CD4-positive, alpha-beta T cell treated with Interleukin-21 for 1 hour (primary cell): ENCODE measurements at places on chromosomes 12 and 14.

DNA sequence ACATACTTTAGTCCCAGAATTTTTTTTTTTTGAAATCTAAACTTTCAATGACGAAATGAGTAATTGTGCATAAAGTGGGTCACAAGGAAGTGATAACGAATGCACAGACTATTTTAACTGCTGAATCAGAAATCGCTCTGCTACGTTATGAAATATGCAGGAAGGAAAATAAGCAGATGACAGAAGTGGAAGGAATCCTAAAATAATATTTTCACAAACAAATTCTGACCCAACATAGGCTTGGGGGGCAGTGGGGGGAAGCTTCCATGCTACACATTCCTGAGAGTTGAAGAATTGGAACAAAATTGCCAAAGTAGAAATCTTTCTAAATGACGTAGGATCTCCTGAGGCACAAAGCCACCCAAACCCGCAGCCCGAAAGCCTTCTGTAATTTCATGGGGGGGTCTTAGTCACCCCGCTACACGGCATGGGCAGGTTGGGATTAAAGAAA, 89.6 kb downstream of the ARF6 start:
- peak; percentile 46 for DNase-seq

DNA sequence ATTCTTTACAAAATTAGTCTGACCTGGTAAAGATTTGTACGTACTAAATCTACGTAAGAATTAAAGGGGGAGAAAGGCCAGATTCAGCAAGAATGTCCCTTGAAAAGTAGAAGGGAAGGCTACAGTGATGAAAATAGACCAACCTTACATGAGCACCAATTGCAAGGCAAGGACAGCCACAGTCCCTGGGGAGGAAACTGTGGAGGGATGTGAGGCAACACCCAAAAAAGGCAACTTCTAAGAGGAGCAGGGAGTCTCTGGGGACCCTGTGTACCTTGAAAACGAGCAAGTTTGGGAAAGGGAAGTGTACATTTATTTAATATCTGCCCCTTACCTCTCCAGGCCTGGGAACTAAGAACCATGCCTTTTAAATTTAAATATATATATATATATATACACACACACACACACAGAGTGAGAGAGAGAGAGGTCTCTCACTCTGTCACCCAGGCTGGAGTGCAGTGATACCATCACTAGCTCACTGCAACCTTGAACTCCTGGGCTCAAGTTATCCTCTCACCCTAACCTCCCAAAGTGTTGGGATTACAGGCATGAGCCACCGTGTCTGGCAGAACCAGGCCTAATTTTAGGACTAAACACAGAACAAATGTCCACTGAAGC, 56.4 kb downstream of the TMCC3 start:
- DNase-seq, result no peak

- no peak for DNase-seq
Measured at GRCh38 chr14:102696856-102697495, 80.3 kb upstream of the TRAF3 start.

DNA sequence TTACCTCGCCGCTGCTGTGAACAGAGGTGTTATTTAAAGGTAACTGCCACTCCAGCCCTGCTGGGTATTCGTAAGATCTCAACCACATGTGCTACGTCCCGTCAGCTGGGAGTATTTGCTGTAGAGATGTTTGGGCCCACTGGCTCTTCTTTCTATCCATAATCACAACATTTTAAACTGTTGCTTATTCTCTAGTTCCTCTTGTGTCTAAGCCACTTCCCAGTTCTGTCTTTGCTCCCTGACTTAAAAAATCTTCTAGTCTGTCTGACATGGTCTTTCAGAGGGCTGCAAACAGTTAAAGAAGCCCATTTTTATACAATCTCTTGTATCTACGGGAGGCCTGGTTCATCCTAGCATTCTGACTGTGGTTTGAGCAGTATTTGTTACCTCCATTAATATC, 33.2 kb upstream of the HELB start:
- DNase-seq, result no peak

DNA sequence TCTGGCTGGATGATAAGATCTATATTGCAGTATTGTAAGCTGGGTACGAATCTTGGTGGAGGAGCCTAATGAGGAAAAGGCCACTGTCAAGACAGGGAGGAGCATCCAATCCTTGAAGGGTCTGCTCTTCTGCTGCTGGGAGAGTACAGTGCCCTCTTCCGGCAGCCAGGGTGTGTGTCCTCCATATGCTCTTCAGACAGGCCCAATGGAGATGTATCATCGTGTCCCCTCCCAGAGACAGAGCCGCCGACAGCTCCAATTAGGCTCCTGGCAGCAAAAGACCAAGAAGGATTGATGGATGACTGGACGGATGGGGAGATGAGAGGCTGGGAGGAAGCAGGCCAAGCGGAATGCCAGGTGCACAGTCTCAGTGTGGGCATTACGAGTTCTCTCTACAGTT, 51.6 kb upstream of the PIWIL1 start:
- DNase-seq, result no peak

DNA sequence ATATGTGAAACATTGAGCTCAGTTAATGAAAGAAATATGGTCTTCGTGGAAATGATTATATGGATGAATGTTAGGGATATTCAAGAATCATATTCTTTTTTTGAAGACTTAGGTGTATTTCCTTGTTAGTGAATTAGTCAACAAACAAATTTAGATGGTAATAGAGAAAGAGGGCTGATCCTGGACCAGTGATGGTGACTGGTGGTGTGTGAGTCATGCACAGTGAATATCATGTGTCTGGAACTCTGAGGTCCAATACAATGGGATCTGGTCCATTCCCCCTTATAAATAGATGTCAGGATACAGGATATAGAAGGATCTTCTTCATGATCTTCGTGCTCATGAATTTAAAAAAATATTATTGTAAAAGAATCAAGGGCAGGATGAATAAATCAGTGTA, 64.4 kb upstream of the RTL1 start:
- no peak for DNase-seq

DNA sequence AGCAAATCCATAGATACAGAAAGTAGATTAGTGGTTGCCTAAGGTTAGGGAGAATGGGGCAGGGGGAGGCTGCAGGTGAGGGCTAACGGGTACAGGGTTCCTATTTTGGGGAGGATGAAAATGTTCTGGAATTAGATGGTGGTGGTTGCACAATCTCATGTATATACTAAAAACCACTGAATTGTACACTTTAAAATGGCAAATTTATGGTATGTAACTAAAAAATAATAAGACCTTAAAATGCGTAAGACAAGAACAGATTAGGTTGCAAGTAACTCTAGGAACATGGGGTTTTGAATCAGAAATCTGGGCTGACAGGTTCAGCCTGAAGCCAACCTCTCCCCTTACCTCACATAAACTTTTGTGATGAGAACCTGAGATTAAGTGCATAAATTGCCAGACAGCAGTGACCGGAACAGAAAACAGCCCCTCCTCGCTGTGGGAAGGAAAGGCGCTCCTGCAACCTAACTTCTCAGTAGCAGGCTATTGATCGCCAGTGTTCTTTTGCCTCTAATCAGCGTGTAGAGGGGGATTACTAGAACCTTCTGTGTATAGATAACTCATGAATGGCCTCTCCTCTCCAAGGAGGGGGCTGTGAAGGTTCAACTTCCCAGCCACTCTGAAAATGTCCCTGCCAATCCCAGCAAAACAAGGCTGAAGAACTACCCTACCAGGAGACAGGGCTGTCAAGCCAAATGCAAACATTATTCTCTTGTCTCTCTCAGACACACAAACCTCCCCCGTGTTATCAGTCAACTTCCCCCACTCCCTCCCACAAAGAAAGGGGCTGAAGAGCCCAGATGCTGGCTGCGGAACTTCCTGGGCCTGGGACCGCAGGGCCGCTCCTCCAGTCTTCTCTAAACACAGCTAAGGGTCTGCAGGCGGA, 1.9 kb downstream of the SSH1 start:
- DNase-seq, result no peak

GRCh38 chr12:18479256-18479655, 217.9 kb downstream of the PIK3C2G start:
- DNase-seq, result no peak

- no peak for DNase-seq
Measured at GRCh38 chr12:45988264-45988663, 2.1 kb downstream of the SCAF11 start.

DNA sequence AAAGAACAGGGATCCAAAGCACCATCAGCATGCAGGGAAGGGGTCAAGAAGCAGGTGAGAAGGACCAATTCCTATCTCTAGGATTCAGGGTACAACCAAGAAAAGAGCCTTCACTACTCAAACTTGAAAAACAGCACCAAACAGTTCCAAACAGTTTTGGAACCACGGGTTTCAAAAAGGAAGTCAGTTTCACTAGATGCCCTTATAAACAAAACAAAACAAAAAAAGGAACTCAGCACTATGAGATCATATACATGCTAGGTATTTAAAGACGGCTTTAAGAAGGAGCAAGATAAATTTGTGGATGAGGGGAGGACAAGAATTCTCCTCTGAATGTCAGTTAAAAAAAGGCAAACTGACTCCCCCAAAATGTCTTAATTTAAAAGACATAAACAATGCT, 6.0 kb downstream of the INSM2 start:
- no peak for DNase-seq

DNA sequence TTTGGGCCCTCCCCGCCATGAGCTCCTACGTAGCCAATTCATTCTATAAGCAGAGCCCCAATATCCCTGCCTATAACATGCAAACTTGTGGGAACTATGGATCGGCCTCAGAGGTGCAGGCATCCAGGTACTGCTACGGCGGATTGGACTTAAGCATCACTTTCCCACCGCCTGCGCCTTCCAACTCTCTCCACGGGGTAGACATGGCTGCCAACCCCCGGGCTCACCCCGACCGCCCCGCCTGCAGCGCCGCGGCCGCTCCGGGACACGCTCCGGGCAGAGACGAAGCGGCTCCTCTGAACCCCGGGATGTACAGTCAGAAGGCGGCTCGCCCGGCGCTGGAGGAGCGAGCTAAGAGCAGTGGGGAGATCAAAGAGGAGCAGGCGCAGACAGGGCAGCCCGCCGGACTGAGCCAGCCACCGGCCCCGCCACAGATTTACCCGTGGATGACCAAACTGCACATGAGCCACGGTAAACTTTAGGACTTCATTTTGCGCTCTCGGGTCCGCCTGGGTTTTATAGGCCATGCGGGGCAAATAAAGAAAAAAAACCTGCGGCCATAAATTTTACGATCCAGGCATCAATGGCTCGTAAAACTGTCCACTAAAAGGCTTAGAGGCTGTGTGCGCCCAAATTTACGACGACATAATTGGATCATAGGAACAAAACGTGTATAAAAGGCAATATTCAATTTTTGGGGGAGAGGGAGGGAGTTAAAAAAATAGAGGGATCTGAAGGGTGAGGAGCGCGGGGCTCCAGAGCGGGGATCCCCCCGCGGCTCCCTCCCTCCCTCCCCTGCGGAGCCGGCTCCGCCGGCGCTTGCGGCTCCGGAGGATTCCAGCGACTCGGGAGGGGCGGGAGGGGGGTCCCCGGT, 493 bp downstream of the HOXC5 start:
- no peak for DNase-seq

DNA sequence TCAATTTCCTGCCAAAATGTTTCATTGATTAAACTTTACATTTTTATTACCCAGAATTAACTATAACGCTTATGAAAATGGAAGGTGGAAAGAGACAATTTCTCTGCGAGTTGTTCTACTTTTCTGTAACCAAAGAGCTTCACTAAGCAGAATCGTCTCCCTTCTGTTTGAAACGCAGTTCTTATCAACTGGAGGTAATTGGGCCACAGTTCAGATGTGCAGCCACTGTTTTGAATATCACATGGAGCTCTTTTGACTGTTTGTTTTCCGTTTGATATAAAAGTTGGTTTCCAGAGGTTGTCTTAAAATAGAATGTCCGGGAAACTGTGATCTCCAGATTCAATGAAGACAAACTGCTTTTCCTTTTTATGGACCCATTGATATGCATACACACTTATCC, 183.3 kb upstream of the SEL1L start:
- no peak for DNase-seq

- DNase-seq, result peak; percentile 73
Measured at GRCh38 chr12:95918194-95918993, 24.0 kb downstream of the CCDC38 start.

- no peak for DNase-seq
Measured at GRCh38 chr12:111767362-111768158, 827 bp downstream of the ALDH2 start.

DNA sequence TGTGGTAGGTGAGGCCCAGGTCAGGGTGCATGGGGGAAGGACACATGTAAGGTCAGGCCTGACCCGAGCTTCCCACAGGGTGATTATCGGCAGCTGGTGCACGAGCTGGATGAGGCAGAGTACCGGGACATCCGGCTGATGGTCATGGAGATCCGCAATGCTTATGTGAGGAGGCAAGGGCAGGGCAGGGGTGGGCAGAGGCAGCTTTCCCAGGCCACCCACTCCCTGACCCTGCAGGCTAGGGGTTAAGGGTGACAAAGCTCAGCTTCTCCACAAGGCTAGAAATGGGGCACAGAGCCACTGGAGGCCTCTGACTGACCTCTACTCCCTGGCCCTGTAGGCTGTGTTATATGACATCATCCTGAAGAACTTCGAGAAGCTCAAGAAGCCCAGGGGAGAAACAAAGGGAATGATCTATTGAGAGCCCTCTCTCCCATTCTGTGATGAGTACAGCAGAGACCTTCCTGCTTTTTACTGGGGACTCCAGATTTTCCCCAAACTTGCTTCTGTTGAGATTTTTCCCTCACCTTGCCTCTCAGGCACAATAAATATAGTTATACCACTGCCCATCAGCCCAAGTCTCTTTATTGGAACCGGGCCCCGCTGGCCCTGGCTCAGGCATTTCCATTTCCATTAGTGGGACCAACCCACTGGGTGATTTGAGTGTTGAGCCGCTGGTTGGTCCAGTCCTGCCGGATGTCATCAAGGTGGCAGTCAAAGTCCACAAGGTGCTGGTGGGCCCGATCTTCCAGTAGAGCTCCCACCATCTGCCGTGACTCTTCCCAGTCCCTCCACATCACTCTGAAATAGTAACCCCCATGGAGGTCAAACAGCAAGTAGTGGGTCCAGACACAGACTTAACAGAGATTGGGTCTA, 2.6 kb downstream of the PSME1 start:
- no peak for DNase-seq

DNA sequence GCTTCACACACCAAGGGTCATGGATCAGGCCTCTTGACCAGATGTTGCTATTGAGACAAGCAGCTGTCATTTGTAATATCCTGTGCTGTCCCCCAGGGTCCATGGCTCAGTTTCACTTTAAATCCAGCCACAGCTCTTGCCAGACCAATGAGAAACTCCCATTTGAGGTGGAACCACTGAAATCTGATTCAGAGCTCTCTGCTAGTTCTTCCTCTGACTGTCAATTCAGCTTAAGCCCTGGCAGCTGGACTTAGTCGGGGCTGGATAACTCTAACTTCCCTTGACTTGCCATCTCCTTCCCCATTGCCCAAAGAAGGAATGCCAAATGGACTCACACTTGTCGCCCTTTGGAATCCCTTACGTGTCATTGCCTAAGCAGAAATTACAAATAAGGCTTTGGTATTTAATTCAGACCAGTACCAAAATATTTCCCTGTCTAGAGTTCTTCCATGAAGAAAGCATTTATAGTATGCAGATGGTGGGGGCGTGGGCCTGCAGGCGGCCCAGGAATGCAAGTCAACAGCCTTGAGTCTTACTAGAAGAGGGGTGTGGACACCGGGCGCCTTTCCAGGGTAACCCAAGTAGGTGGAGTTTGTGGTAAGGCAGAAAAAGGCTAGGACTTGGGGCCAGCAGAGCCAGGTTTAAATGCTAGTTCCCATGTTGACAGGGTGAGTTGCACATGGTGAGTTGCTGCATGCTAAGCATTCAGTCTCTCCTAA, 96.9 kb upstream of the TMPO start:
- DNase-seq, result no peak

GRCh38 chr14:68333262-68333661, 459.6 kb downstream of the ZFP36L1 start:
- DNase-seq, result no peak
